RPMI7951 (cell line): ENCODE measurements at places on chromosomes 5 and 9.

GRCh38 chr5:56003679-56004078 lies 8.9 kb upstream of the IL6ST start:
- no peak for DNase-seq

DNA sequence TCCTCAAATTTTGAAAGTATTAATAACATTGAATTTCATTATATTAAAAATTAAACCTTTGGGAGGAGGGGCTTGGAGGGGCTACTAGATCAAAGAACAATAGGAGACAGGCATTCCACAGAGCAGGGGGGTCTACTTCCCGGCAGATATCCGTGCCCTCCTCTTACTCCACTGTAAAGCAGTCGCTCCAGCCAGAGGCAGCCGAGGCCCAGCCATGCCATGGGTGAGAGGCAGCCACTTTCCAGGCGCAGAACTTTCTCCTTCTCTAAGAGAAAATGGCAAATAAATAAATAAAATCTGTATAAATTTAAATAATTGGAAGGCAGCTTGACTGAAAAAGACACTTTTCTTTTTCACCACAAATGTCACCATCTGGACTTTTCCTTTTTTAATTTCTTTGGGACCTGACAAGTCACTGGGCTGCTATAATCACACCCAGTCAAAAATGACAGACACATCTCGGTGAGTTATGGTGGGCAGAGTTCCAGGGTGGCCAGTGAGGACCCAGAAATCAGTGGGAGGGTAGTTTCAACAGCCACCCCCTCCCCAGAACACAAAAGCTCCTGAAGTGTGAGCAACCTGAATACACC lies 302.2 kb upstream of the SMARCA2 start:
- DNase-seq: no peak

DNA sequence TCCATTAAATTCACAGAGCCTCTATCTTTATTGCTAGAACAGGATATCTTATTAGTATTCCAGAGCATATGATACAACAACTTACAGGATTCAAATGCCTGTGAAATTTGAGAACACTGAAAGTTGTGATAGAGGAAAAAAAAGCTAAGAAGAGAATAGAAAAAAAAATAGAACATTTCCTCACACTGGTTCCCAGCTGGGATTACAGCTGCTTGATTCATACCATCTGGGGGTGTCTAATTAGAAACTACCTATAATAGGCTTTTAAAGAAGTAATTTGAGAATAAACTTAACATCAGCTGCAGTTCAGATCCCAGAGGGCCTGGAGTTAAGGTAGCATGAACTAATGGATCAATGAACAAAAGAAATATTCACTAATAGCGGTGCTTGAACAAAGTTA lies 922.0 kb downstream of the CDH12 start:
- DNase-seq: no peak

GRCh38 chr5:149060325-149060724 lies 2.5 kb downstream of the SH3TC2 start:
- peak; percentile 88 for DNase-seq

DNA sequence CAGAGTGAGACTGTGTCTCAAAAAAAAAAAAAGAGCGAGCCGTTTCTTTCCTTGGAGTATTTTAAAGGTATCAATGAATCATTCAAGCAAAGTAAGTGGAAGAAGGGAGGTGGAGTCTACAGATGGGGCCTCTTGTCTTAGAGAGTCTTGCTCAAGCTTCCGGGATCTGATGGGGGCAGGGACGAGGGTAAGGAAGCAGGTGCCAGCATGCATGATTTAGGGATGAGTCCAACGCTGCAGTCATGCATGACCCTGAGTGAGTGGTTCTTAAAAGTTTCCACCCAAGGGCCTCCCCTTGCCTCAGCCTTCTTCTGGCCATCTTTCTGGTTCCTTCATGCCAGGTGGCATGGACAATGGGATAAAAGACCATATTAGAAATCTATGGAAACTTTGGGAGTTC lies 79.6 kb downstream of the MYO10 start:
- DNase-seq: peak; percentile 66

DNA sequence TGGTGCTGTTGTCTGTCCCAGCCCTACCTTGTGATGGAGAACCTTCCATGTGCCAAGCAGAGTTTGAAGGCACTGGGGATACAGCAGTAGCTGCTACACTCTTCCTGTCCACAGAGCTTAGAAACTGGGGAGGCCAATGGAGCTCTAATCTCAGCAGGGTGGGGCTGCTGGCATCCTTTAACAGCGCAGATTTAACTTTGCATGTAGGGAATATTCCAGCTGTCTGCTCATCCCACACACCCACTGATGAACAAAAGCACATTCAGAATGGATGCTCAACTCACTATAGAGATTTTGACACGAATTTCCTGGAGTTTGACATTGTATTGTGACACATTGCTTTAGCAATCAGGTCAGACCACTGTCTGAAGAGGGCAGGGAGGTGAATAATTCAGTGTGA lies 49.0 kb downstream of the TMEM215 start:
- DNase-seq: no peak

DNA sequence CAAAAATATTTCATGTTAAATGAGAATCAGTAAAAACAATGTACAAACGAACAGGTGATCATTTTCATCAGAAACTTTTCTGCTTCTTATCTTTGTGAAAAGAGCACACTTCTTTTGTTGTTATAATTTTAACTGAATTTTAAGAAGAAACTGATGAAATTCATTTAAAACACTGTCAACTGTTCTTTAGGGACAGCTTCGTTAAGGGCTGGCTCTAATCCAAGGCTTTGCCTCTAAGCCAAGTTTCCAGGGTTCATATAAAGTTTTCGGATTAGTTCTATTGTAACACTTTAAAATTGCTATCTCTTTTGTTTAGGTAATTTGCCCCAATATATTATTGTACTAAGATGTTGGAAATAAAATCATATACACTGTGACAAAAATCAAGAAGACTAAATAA lies 559.2 kb downstream of the TUSC1 start:
- no peak for DNase-seq

DNA sequence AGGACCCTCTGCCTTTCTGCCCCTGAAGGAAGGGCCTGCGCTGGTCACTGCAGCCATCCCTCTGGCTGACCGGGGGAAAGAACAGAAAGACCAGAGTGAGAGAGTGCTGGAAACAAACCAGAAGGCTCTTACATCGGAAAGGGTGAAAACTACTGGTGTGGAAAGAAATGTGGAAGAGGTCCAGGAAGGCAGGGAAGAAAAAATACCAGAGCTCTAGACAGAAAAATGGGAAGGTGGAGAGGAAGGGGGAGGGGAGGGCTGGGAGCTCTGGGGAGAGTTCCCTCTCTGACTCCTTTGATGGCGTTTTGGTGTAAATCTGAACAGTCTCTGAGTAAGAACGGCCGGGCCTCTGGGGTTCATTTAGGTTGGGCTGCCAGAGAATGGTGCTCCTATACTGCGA lies 47.7 kb downstream of the COL23A1 start:
- no peak for DNase-seq

- no peak for DNase-seq
These were observed 45.2 kb upstream of the HMCN2 start for GRCh38 chr9:130220352-130220751.

- no peak for DNase-seq
These were observed 224.8 kb upstream of the SEMA6A start for GRCh38 chr5:116799401-116799800.

DNA sequence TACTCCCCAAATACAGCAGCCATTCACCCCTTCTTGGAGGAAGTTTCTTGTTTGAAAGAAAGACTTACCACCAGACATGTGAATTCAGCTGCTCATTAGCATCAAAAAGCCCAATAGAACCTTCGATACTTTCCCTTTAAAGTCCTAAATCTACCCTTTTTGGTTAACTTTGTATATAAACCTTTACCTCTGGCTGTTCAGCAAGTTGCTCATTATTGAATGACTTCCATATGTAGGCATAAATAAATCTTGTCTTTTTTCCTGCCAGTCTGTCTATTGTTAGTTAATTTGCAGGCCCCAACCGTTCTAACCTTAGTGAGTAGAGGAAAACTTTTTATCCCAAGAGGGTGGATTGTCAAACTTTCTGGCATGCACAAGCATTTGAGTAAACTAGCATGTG lies 27.9 kb upstream of the FBXL17 start:
- DNase-seq: no peak

- peak; percentile 16 for DNase-seq
These were observed 46.7 kb upstream of the CER1 start for GRCh38 chr9:14769230-14769571.

DNA sequence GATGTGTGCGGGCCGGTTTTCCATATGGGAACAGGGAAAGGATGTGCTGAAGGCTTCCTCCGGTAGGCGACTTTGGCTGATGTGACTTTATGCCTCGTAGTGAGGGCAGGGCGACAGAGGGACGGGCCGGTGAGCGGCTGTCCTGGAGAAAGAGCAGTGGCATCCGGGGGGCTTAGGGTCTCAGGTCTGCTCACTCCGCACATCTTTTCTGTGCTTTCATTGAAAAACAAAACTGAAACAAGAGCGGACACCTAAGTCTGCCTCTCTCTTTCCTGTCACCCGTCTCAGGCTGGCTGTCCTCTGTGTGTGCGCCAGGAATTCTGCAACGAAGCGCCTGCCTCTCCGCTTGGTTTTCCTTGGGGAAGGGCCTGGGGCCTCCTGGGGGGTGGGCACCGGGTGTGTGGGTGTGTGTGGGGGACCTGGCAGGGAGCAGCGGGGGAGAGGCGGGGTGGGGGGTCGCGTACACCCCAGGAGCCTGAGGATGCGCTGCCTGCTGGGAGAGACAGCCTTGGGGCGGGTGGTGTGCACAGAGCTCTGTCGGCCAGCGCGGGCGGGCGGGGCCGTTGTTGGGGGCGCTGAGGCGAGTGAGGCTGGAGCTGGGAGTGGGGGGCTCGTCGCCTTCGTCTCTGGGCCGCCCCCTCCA lies 580 bp upstream of the PRRX2 start:
- no peak for DNase-seq

DNA sequence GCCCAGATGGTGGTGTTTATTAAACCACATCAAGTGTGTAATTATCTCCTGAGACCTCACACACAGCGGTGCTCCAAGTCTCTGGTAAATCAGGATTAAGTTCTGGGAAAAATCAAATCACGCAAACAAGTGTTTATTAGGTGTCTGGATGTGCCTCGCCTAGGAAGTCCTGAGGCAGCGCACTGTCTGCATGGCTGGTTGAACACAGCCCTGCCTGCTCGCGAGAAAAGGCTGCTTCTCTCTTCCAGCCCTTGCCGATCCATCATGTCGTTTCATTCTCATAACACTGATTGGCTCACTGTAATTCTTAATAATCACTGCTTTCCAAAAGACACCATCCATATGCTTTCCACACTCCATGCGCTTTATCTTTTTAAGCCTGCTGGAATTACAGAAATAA lies 229.6 kb upstream of the DAP start:
- no peak for DNase-seq

DNA sequence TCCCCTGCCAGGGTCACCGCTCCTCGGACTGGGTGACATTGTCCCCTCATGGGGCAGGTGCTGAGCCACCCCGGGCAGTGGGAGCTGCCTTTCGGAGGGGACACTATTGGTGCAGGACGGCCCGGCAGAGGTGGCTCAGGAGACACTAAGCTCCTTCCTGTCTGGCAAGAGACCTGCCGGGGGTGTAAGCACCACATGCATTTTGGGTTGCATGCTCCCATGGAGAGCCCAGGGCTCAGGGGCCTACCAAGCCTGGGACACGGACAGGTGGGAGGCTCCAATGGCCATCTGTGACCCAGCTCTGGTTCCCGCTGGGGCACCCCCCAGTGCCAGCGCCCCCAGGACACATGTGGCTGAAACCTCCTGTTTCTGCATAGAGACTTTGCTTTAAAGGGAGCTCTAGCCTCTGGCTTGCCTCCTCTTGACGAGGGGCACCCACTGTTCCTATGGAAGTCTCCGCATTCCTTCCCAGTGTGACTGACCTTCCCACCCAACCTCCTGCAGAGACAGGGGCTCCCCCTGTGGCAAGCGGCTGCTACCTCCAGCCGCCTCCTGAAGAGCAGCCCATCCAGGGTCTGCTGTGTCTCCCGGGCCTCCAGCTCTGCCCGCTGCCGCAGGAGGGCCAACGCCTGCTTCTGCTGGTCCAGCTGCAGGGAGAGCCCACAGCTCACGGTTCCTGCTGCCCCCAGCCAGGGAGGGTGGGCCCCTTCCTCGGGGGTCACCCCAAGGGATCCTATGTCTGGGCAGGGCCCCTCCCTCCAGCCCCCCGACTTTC lies 28.1 kb downstream of the CCDC187 start:
- no peak for DNase-seq

DNA sequence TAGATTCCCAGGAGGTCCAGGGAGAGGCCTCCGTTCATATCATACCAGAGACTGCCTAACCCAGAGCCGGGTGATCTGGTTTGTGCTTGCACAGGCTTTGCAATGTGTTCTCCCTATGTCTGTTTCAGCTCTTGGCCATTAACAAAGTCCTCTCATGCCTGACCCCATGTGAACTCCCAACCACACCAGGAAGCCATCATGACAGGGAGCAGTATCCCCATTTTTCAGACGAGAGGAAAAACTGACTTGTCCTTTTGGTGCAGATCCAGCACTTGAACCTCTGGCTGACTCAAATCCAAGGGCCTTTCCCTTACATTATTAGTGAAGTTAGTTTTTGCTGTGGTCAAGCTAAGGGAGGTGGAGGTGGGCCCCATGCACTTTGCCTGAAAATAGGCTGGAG lies 58.4 kb downstream of the TEX10 start:
- no peak for DNase-seq

DNA sequence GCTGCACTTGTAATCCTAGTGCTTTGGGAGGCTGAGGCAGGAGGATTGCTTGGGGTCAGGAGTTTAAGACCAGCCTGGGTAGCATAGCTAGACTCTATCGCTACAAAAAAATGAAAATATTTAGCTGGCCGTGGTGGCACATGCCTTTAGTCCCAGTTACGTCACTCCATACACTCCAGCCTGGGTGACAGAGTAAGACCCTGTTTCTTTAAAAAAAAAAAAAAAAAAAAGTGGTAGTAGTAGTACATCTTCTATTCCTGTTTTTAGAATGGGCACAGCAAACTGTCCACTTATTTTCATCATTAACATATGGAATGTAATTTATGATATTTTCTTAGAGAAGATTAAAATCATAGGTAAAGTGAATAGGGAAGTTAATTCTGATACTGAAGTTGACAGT lies 48.2 kb downstream of the TRIO start:
- DNase-seq: no peak

GRCh38 chr5:97657239-97657638 lies 474.2 kb upstream of the RIOK2 start:
- DNase-seq: no peak

DNA sequence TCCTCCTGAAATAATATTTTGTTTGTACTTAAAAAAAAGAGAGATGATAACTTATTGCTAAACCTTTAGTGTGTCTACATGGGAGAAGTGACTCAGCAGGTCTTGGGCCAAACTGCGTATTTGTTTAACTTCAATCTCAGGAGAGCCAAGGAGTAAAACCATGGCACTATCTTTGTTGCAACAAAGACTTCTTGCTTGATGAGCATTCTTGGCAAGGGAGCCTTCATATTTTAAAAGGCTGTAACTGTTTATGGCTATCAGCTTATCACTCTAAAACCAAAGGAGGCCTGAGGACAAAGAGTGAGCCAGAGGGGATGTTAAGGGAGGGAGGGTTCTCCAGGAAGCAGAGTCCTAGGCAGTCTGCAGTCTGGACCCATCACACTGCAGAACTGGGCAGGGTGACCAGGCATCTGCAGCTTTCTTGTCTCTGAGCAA lies 216.2 kb upstream of the S1PR3 start:
- peak; percentile 75 for DNase-seq
